D721Med (cell line): ENCODE measurements at places on chromosomes 12 and 14.

- DNase-seq = no peak
Measured at GRCh38 chr12:63996556-63996955, 152.1 kb downstream of the SRGAP1 start.

GRCh38 chr12:32702946-32703345, 23.8 kb downstream of the DNM1L start:
- DNase-seq = no peak

DNA sequence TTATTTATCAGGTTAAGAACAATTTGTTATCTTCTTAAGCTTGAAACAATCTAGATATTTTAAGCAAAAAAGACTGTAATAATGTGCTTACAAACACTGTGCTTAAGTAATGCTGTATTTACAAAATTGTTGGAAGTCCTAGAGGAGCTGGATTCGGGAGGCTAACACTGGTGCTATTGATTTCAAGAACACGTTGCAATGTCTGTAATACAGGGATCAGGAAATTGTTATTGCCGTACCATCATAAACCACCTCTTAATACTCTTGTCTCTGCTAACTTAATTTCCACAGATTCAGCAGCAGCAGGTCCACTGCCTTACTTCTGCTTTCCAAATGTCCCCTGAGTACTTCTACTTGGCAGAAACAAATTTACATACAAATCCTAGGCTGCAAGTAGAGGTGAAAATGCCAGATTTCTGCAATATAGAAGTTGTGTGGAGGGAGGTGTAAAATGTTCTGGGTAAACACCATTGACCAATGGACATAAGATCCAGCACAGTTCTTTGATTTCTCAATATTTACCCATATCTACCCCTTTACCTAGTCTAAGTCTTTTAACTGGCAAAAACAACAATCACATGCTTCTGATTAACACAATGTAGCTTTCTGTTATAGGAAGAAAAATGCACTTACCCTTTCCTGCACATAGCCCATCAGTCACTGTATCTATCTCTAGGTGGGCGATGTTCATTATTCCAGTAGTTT, 663.4 kb downstream of the TMTC2 start:
- DNase-seq = no peak

GRCh38 chr12:110245369-110245772, 35.7 kb upstream of the ATP2A2 start:
- no peak for DNase-seq

DNA sequence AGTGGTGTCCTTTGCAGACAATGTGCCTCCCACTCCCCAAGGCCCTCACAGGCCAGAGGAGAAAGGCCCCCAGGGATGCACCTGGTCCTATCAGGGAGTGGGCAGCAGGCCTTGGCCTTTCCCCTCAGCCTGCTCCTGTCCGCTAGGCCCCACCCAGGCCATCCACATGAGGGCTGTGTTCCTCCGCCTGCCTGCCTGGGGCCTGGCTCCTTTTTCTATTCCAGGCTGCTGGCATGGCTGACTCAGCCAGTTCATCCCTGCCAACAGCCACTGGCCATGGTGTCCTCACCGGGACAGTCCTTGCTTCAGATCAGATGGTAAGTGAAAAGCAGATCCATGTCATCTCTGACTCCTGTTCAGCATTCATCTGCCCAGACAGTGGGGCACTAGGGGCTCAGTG, 13.4 kb downstream of the ISM2 start:
- peak; percentile 6 for DNase-seq

DNA sequence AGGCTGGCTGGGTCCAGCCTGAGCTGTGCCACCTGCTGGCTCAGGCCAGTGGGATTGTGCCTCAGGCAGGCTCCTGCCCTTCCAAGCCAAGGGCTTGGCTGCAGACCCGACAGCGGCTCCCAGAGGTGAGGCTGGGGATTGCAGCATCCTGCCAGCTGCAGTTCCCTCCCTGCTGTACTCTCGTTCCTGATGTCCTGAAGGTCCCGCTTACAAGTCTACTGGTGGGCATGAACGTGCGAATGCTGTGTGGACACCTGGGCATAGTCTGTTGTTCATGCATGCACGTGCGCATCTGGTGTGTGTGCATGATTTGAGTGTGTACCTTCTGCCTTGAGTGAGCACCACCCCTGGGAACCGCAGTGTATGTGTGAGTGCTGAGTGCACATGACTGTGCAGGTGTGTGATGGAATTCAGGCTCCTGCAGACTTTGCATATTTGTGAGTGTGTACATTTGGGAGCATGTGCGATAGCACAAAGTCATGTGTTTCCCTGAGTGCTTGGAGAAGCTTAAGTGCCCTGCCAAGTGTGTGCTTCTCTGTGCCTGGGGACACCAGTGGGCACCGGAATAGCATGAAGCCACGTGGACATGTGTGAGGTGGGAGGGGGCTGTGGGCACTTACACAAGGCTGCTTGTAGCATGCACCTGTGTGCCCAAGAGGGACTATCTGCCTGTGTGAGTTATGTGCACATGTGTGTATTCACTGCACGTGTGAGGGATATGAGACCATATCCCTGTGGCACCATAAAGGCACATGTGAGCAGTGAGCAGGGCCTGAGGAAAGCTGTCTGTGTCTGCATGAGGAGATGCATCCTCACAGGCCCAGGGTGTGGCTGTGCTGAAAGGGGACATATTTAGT, 19.3 kb upstream of the KRT7 start:
- peak; percentile 84 for DNase-seq

- no peak for DNase-seq
Measured at GRCh38 chr12:58521796-58522195, 398.5 kb downstream of the LRIG3 start.

GRCh38 chr12:87107270-87107669, 851.1 kb upstream of the MGAT4C start:
- no peak for DNase-seq

GRCh38 chr12:34188974-34189373, 166.7 kb downstream of the ALG10 start:
- DNase-seq = no peak

DNA sequence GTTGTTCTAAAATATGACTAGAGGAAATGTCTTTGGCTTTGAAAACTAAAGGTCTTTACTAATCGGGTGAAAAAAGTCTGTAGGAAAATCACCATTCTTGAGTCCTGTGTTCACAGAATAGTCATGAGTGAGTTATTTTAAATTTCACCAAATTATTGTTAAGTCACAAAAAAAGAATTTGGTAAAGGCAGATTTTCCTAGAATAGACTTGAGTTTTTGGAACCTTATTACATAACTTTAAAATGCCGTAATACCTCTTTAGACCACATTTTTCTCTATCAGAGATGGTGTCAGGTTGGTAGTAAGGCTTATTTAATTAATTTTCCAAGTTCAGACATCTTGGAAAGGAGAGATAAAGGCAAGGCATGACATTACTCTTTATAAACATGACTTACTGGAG, 184.7 kb upstream of the GARIN2 start:
- no peak for DNase-seq

- no peak for DNase-seq
Measured at GRCh38 chr12:11812586-11813437, 163.3 kb downstream of the ETV6 start.

DNA sequence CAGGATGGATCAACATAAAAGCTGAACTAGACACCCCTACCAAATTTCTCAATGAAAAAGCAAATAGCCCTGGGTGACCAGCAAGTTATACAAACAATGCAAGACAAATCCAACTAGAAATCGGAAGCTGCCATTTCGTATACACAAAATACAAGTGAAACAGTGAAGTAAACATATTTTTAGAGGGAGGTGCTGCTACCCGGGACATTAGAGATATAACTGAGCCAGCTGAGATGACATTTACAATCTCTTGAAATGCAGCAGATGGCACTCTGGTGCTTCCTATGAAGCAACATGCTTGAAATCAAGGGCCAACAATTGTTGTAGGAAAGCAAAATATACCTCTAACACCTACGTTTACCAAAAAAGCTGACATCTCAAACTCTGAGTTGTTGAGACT, 25.5 kb downstream of the BDKRB1 start:
- DNase-seq = no peak

- no peak for DNase-seq
Measured at GRCh38 chr14:91195881-91196280, 48.6 kb downstream of the GPR68 start.

- no peak for DNase-seq
Measured at GRCh38 chr12:56801661-56802622, 38.8 kb downstream of the HSD17B6 start.

- no peak for DNase-seq
Measured at GRCh38 chr12:130178282-130178681, 16.0 kb downstream of the FZD10 start.
